Stimulated activated CD8-positive, alpha-beta memory T cell treated with anti-CD3 and anti-CD28 coated beads, Interleukin-2, amount 100 ng/mL, for 1 hour (primary cell): ENCODE measurements at places on chromosomes 13 and 19.

GRCh38 chr13:51550151-51550550 lies 34.1 kb upstream of the WDFY2 start:
- no peak for DNase-seq

- DNase-seq: no peak
Observed at GRCh38 chr13:87052731-87053130, 618.4 kb upstream of the SLITRK5 start.

- DNase-seq: no peak
Observed at GRCh38 chr19:48506138-48506733, 5.4 kb downstream of the LMTK3 start.

GRCh38 chr13:45928843-45929242 lies 77.3 kb upstream of the SIAH3 start:
- DNase-seq: no peak

DNA sequence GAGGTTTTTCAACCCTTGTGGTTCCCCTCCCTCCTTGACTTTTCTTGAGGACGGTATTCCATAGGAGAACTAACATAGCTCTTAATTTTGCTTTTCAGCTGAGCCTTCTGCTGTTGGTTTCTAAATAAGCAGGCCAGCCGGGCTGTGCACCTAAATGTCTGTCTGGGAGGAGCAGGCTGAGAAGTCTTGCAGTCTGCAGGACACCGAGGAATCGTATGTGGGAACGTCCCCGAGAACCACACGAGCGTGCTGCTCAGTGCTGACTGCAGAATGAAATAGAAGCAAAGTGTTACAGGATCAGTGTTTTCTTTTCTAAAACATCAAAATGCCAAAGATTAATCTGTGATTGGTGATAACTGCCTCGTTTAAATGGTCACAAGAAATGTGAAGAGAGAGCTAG lies 69.9 kb downstream of the COG3 start:
- no peak for DNase-seq

DNA sequence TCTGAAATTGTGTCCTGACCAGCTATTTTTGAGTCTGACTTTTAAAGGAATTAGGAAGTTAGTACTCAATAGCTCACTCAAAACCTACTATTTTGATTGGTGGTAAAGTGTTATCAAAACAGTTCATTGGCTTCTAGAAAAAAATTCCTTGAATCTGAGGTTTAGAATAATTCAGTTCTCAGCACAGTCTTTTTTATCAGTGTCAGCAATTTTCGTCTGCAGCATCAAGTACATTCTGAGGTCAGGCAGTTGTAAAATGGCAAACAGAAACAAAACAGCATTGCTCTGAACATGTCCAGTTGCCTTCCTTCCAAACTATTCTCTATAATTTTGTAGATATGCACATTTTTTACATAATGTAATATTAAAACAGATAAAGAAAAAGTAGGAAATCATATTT lies 1644.1 kb downstream of the SLITRK5 start:
- no peak for DNase-seq

DNA sequence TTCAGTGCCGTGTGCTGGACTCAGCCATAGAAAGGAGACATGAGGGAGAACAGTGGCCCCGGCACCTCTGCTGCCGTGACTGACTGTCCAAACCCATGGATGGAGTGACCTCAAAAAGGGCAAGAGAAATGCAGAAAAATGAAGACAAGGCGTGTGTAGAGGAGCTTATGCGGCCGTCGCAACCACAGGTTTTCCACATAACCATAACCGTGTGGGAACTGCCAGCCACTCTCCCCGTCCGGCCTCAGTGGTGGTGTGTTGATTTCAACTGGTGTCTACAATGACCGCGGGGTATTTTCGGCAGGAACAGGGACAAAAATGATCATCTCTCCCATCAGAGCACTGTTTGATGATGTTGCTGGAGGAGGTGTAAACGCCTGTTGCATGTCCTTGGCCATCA lies 42.9 kb upstream of the F7 start:
- DNase-seq: no peak

DNA sequence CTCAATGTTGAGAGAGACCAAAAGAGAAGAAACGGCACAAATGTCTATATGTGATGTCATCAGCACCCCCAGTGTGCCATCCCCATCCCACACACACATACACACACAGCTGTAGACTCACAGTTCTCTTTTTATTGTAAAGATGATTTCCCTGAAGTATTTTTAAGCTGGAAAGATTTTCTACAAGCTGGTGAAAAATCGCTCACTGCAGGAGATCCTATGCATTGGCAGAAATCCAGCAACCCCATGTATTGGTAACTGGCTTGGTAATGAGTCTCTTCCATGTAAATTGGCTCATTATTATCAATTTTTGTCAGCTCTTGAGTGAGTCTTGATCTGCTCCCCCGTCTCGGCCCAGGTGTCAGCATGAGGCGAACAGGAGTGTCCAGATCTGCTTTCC lies 107.1 kb upstream of the UQCRFS1 start:
- DNase-seq: no peak

DNA sequence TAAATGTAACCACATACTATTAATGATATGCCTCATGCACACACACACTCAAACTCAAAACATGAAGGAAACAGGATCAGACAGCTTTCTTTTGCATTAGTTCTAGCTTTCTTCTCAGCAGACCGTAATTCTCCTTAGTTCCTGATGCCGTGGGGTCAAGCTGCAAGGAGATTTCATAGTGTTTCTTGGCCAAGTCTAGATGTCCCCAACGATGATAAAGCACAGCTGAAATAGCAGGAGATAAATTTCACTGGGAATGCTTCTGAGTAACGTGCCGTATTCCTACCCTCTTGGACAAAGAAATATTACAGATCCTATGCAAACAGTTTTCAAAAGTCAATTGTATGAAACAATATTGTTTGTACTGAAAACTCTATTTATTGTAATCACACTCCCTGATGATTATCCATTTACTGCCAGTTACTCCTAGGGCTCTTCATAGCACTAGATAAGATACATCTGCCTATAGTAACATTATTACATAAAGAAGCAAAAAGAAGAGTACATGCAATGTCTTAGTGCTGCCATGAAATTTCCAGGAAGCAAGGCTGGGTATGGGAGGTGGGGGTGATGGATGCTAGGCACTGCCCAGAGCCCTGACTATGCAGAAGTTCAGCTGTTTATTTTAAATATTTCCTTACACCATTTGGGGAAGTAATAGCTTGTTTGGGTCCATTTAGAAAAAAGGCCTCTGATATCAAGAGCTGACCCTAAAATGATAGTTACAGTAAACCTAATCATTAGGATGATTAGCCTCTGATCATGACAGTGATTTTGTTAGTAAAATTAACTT lies 16.5 kb upstream of the GGACT start:
- no peak for DNase-seq

DNA sequence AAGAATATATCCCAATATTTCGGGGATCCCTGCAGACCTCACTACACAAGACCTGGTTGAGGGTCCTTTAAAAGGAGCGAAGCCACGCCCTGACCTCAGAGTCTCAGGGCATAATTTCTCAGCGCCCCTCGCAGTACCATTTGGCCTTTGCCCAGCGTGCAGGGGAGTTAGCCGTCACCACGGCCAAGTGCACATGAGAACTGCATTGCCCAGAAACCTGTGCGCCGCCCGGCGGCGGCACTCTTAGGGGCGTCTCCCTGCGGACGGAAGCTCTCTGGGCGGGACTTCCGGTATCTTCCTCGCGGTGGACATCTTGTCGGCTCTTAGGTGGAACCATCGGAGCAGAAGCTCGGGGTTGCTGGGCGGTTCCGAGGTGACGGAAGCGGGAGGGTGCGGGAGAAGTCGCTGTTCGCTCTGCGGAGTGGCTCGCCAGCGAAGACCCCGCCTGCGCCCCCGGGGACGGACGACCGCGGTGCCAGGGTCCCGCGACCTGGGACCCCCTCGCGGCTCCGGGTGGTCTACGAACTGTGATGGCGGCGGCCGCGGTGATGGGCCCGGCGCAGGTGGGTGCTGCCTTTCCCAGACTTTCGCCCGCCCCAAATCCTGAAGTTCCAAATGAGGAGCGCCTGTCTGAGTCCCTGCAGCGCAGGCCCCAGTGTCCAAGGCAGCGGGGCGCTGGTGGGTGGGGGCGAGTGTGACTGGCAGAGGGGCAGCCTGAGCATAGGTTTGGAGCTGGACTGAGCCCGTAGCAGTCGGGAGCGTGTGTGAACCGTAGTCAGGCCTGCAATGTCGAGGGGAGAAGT lies at the start of gene ZNF134:
Gene ZNF134 (plus strand): TSS at position 302 of the 803 bp plus-strand sequence. CDS start 5,227 bp downstream, outside the sequence.
- peak; percentile 83 for DNase-seq

- no peak for DNase-seq
Observed at GRCh38 chr13:27524981-27525975, 74.9 kb upstream of the MTIF3 start.

DNA sequence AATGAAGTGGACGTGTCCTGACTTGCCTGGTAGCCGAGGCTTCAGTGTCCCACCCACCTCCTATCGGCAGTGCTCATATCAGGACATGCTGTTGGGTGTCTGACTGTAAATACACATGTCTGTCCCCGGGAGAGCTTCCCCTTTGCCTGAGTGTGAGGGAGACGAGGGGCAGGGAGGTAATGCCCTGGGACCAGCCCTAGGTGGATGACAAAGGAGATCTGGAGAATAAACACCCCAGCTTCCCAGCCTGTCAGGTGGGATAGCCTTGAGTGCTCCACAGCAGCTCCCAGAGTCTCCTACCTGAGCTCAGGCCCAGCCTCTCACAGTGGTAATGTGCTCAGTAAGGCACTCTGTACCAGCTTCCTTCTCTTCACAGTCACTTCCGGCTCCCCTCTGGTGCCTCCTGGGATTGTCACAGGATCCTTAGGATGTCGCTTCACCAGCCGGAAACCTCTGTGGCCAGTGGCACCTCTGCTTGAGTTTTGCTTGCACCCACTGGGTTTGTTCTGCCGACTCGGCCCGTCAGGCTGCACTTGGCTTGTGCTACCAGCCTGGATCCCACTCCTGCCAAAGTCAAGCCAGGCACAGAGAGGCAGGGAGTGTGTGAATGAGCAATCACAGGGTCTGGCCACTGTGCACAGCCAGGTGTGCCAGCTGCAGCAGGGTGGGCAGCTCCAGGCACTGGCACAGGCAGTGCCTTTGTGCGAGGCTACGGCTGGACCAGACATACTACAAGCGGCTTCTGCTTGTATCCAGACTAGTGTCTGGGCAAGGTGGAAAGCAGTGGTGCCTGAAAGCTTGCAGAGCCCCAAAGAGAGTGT lies 54.4 kb upstream of the RGCC start:
- DNase-seq: no peak

- no peak for DNase-seq
Observed at GRCh38 chr19:29819300-29819699, 7.5 kb downstream of the CCNE1 start.

GRCh38 chr19:46515879-46516350 lies 20.2 kb upstream of the PNMA8B start:
- no peak for DNase-seq

GRCh38 chr13:79777504-79777903 lies 296.5 kb downstream of the NDFIP2 start:
- DNase-seq: no peak

DNA sequence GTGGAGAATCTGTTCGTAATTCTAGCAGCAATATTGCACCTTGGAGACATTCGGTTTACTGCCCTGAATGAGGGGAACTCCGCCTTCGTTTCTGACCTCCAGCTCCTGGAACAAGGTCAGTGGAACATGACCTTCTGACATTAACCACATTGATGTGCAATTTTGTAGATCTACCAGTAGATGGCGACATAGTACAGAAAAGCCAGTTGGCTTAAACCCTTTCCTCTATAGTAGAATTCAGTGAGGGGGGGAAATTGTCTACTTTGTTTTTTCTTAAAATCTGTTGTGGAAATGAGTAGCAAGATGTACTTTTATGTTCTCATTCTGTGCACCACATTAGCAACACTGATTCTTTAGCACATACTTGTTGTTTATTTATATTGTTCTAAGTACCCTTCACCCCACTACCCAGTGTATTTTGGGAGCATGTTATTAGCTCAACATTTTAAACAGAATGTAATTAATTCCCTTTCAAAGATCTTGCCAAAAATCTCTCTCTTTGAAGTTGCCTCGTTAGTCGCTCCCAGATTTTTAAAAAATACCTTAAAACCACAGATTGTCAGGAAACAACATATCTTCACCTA lies 332.2 kb downstream of the MYO16 start:
- DNase-seq: no peak

- no peak for DNase-seq
Observed at GRCh38 chr13:112961457-112962369, 7.3 kb upstream of the MCF2L start.

GRCh38 chr19:52716522-52716921 lies 18.3 kb downstream of the ZNF611 start:
- no peak for DNase-seq

DNA sequence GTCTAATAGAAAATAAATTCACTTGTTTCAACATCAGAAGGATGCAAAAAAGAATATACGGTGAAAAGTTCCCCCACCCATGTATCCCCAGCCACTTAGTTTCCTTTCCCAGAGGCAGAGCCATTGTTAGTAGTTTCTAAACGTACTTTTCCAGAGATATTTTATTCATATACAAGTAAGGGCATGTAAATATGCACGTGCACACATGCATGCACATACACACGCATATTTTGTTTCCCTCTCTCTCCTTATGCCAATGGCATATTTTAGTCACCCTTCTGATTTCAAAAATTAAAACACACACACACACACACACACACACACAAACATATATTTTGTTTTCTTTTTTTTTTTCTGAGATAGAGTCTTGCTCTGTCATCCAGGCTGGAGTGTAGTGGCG lies 147.4 kb downstream of the PDS5B start:
- DNase-seq: no peak

DNA sequence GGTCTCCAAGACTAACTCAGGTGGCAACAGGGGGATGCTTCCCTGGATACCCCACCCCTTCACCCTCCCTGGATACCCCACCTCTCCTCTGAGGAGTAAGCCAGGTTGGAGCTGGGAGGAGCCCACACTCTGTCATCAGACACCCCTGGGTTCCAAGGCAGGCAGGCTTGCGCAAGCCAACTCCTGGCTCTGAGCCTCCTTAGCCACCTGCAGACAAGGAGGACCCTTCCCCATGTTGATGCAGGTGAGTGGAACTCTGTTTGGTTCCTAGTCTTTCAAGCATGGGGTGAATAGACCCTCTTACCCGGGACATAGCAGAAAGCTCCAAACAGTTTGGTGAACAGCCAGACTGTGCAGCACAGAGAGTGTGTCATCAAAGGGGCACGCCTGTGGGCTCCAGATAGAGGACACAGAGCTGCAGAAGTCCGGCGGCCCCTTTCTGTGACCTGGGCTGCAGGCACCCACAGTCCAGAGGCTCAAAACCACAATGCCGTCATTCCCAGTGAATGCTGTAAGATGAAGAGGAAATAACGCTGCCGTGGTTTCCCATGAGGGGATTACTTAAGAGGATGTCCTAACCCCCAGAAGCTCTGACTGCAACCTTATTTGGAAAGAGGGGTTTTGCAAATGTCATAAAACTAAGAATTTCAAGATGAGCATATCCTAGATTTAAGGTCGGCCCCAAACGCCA lies 12.1 kb upstream of the HAS1 start:
- DNase-seq: no peak

GRCh38 chr13:97387890-97388289 lies 46.1 kb upstream of the RAP2A start:
- no peak for DNase-seq

DNA sequence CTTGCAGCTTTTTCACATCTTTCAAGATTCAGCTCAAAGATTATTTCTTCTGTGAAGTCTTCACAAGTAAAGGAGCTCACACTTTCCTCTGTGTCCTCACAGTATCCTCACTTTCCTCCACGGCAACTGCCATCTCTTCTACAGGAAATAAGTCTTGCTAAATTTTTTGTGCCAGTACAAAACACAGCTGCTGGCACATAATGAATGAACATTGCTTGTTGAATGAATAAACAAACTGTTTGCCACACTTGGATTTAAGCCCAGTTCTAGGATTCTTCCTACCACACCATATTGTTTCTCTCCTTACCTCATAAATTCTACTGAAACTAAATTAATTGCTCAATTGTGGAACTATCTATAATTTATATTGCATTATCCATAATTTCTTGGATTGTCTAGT lies 59.5 kb downstream of the RAP2A start:
- no peak for DNase-seq
